ENCODE measurements at places on chromosomes 16 and 17.

- no peak for DNase-seq
Measured at GRCh38 chr16:8963010-8963820, 491 bp downstream of the USP7 start.

- DNase-seq = no peak
Measured at GRCh38 chr17:28944862-28945741, 6.2 kb downstream of the PHF12 start.

DNA sequence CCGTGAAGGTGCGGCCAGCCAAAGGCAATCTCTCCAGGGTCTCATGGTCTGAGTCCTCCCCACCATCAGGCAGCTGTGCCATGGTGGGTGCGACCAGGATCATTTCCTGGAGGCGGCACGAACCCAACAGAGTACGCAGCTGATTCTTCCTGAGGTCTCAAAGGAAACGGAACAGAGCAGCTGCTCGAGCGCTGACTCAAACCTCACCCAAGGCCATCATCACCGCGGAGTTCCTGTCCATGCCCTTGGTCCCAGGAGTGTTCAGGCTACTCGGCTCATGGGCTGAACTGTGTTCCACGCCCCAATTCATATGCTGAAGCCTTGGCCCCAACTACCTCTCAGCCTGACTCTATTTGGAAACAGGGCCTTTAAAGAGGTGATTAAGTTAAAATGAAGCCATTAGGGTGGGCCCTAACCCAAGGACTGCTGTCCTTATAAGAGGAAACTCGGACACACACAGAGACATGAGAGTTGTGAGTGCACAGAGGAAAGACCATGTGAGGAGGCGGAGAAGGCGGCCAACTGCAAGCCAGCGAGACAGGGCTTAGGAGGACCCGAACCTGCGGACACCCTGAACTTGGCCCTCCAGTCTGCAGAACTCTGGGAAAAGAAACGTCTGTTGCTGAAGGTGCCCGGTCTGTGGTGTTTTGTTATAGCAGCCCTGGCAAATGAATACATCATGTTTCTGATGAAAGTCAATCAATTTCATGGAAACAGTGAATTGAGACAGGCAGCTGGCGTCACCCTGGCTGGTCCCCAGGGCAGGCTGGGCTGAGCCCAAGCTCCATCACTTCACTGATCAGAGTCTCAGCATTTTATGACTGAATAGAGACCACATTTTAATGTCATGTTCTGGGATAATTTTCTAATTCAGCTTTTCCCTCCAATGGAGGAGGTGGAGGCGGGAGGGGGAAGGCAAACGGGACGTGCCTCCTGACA, 13.7 kb downstream of the MXRA7 start:
- DNase-seq = no peak

DNA sequence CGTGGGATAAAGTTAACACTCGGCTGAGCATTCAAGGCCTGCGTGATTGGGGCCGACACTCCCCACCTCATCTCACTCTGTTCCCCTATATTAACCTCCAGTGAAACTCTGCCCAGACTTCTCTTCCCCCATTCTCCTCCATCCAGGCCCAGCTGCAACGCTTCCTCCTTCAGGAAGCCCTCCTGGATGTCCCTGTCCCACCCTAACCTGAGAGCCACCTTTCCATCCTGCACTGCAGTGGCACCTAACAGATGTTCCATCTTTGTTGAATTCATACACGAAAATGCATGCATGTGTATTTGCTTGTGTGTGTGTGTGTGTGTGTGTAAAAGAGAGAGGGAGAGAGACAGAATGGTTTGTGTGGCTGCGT, 32.6 kb upstream of the SBK1 start:
- no peak for DNase-seq

DNA sequence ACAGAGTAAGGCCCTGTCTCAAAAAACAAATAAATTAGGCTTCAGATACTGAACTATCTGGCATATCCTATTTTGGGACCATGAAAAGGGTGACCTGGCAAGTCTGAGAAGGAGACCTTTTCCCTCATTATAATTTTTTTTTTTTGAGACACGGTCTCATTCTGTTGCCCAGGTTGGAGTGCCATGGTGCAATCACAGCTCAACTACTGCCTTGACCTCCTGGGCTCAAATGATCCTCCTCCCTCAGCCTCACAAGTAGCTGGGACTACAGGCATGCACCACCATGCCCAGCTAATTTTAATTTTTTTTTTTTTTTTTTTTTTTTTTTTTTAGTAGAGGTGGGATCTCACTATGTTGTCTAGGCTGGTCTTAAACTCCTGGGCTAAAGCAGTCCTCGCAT, 37.3 kb downstream of the PLCG2 start:
- no peak for DNase-seq

DNA sequence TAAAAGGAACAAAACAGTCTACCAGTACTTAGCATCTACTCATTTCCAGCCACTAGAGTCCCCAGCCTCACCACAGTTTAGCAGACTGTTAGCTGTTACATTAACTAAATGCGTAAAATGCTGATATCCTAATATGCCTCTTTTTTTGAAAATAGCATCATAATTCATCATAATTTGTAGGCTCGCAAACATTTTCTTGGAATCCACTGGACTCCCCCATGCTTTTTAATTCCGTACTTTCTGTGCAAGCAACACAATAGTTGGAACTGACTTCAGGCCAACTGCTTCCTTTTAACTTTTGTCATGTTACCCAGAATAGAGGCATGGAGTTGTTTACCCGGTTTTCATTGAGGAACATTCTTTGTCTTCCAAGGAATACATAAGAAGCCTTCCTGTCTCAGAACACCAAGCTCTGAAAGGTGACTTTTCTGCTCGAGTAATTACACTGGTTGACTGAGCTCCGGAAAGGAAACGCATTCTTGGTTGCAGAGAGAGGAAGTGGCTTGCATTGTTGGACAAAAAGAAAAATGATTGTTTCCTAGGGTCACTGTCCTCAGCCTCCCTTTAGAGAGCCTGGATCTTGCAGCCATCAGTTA, 30.9 kb upstream of the SEC14L1 start:
- DNase-seq = no peak

DNA sequence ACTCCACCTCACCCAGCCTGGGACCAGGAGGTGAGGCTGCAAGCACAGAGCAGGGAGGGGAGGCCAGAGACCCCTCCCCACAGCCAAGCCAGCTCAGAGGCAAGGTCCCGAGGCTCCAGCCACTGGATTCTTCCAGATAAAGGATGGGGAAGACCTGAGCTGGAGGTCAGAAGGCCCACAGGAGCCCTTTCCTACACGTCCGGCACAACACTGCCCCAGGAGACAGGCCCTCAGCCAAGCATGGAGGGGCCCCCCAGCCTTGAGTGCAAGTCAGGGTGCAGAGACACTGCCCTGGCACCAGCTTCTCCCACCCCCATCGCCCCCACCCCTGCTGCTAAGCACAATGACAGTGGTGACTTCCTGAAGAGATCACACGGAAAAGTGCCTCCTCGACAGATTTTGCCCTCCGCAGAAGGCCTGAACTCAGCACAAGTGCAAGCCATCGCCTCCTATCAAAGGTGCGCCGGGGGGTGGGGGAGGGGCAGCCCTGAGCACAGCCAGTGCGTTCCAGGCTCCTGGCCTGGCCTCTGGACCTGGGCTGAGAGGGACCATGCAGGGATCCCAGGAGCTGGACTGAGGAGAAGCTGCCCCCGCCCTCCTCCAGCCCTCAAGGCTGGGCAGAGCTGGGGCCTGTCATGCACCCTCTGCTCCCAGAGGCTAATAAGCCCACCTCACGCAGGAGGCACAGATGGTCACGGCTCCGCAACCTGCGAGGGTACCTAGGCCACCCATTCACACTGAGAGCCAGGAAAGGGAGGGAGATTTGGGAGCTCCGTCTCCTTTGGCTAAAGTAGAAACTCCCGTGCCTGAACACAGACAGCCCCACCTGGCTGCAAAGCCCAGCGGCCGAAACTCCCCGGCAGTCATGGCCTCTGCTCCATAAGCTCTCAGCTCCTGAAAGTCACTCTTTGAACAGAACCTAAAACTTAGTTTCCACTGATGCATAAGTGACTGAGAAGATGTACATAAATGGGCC, 2.7 kb downstream of the MAFG start:
- DNase-seq = no peak

- no peak for DNase-seq
Measured at GRCh38 chr17:41415833-41416335, 8.5 kb downstream of the KRT37 start.

- peak; percentile 52 for DNase-seq
Measured at GRCh38 chr17:14780097-14780651, 479.3 kb downstream of the HS3ST3B1 start.

DNA sequence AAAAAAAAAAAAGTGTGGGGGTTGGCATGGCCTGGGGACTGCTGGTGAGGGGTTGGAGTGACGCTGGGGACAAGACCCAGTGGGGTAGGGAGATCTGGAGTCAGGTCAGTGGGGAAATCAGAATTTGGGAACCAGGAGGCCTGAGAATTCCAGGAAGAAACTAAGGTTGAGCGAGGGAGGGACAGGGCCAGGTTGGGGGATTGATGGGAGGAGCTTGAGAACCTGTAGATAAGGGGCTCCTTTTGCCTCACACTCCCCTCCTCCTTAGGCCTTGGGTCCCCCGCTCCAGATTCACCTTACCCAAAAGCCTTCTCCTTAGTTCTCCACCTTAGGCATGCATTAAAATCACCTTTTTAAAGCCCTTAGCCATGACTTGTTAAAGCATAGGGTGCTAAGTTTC, 8.3 kb upstream of the PYDC1 start:
- no peak for DNase-seq
